ENCODE measurements at places on chromosomes 5 and 9.

DNA sequence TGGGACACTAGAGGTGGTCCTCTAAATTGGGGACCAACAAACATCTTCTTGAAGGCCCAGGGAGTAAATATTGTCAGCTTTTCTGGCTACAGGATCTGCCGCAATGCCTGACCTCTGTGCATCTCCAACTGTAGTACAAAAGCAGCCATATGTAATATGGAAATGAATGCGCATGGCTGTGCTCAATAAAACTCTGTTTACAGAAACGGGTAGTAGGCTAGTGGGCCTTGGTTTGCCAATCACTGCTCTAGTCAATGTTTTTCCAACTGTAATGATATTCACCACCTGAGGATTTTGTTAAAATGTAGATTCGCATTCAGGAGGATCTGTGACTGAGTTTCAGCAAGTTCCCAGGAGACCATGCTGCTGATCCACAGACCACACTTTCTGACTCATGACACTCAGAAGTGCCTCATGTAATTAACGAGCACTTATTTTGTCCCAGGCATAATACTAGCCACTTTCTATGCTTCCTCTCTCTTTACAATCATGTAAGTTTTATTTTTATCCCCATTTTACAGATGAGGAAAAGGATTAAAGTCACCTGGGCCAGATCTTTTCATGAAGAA, 96.9 kb downstream of the MED27 start:
- DNase-seq, result no peak

DNA sequence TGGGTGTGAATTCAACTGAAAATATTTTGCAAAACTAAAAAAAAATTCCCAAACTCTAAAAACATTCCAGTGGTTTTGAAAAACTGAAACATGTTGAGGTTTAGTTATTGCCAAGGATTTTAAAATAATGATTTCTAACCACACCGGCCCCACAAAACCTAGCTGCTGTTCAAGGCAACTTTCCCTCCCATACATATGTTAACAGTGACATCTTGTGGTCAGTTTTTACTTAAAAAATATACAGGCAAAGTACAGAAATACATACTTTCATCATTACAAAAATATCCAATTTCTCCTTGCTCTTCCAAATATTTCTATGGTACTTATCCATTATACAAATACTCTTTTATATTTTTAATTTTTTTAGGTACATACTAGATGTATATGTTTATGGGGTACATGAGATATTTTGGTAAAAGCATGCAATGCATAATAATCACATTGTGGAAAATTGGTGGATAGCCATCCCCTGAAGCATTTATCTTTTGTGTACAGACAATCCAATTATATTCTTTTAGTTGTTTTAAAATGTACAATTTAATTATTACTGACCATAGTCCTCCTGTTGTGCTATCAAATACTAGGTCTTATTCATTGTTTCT, 34.4 kb upstream of the MRPS30 start:
- DNase-seq, result no peak

- DNase-seq, result no peak
These were observed 229.2 kb upstream of the MPDZ start for GRCh38 chr9:13508681-13509080.

DNA sequence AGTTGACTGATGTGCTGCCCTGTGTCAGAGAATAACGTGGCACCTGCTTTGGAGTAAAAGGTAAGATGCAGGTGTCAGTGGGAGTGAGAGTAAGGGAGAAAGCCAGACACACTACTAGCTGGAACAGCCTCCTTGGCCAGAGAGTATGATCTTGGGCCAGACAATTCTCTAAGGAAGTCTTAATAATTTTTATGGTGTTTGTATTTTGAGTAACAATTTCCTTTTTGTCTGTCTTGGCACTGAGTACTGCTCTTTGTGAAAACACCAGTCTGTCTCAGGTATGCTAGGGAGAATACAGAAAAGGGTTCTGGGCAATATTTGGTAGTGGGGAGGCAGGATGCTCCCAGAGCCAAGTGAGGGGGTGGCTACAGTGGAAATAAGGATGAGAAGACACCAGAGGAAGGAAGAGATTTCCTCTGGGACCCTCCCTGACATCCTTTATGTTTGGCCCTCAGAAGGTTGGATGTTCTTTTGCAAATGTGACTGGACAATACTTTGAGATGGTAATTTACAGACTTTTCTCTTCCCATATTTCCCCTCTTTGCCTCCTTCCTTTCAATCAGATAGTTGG, 20.6 kb upstream of the PRDM6 start:
- DNase-seq, result no peak

DNA sequence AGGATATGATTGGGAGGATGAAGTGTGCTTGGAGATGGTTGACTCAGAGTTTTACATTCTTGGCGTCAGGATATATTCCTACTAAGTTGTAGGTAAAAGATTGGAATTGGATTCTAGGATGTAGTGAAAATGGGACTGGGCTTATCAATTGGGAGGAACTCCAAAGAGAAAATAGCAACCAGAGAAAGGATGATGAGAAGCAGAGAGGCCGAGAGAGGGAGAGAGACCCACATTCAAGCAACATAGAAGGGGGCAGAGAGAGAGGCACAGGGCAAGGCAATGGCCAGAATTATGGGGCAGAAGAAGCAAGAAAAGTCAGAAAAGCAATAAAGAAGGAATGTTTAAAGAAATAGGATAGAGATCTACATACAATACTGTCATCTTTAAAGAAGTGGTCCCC, 217.9 kb upstream of the ACTBL2 start:
- no peak for DNase-seq

DNA sequence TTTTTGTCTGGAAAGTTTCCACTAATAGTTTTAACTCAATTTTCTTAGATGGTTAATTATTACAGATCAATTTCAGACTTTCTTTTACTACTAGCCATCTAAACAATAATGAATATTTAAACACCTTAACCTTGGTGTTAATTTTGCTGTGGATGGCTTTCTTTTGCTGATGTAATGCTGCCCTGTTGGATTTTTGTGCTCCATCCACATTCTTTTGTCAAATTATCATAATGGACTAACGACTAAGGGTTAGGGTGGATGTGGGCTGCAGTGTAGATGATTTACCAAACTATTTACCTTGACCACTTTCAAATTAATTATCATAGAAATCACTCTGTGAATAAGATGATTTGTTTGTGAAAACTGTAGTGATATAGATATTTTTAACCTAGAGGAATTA, 15.6 kb upstream of the TMEM38B start:
- DNase-seq, result no peak

DNA sequence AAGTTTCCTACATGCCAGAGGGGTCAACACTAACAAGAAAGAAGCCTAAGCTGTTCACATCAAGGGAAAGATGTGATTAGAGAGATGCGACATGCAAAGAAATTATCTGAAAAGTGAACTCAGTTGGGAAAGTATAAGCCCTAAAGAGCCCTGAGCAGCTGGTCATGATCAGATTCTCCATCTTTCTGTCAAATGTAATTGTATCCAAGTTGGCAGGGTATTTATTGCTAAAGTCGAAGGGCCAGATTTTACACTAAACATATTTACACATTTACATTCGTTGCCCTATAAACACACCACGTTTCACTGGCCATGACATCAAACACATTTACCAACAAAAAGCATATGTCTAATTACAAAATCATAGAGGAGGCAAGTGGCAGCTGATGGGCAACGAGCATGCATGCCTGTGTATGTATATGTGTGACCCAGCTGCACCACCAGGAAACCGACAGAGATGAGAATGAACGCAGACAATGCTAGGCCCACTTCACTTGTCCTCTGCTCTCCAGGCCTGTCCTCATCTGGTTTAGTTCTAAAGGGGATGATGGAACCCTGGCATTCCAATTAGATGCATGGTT, 6.3 kb downstream of the FOXD1 start:
- no peak for DNase-seq

DNA sequence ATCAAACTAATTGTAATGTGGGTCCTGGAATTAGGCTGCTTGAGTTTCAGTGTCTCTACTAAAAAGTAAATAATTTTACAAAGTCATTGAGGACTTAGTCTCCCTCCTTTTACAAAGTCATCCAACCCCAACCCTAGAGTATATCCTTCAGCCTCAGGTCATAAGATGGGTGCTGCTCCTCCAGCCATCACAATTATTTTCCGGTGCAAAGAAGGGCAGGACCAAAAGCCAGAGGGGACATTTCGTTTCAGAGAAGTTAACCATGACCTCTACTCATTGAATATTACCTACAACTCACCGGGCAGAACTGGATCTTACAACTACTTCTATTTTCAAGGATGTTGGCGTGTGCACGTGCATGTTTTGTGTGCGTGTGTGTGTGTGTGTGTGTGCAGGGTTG, 60.5 kb upstream of the TNFSF8 start:
- no peak for DNase-seq

- peak; percentile 96 for DNase-seq
These were observed at the start of gene FPGS for GRCh38 chr9:127802576-127803443. TSS of gene FPGS (plus strand) at chr9:127802882. CDS start at chr9:127802925, 43 bp downstream.

DNA sequence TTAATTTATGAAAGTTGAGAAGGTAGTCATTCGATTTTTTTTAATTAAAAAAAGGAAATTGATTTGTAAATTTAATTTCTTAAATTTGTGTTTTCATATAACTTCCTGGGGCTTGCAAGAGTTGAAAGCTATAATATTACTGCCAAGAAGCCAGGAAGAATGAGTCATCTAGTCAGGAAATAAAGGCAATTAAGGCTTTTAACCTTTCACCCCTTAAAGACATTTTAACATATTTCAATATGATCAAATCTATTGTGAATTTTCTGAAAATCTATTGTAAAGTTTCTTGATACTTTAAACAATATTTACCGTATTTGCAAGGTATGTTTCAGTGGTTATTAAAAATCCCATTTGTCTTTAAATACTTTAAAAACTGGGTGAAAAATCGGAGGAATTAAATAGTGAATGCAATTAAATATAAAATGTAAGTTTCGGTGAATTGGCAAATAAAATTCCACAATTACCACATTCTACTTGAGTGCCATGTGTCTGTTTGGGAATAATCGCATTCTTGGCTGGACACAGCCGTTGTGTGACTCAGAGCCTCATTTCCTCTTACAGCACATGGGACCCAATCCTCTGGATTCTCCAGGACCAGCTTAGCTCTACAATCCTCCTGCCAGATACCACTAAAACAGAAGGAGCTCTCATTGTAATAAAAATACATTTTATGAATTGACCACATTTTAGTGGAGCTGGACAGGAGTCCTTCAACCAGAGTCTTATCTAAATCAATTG, 310.7 kb downstream of the HCN1 start:
- no peak for DNase-seq

GRCh38 chr9:33202552-33203201, 35.5 kb upstream of the B4GALT1 start:
- peak; percentile 39 for DNase-seq

DNA sequence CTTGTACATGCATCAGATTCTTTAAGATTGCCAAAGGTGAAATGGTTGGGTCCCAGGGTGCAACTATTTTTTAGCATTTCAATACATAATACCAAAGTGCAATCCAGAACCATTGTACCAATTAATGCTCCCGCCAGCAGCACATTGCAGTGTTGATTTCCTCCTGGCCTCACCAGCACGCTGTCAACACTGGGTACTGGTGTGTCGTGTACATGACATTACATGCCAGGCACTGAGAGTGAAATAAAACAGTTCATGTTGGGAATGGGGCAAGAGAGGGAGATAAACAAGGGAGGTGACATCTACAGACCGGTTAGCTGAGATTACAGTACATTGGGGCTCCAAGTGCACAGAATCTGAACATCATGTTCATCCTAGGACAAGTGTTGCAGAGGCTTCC, 37.8 kb downstream of the HMGCS1 start:
- no peak for DNase-seq

DNA sequence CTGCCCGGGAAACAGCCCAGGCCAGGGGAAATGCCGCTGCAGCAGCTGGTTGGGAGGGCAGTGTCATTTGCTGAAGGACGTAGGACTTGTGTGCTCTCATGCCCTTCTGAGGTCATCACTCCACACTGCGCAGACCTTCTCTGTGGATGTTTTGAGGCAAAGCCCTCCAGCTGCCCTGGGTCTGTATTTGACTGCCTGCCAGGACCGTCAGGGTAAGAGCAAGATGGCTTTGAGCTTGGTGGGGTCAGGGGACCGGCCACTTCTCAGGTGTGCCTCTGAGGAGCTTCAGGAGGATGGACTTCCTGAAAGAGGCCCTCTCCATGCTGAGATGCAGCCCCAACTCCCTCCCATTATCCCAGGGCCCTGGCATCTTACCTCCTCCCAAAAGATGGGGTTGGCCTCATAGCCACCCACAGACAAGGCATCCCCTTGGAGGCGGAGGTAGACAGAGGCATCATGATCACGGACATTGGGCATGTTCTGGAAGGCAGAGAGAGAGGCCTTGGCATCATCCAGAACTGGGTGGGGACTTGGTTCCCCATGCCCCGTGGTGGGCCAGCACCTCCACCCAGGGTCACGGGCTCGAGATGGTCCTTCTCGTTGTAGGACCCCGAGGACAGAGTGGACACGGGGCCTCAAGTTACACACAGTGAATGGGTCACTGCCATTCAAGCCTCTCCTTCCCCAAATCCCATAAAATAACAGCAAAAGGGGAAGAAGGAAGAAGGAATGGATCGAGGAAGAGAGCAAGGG, 19.4 kb downstream of the SARDH start:
- DNase-seq, result no peak

DNA sequence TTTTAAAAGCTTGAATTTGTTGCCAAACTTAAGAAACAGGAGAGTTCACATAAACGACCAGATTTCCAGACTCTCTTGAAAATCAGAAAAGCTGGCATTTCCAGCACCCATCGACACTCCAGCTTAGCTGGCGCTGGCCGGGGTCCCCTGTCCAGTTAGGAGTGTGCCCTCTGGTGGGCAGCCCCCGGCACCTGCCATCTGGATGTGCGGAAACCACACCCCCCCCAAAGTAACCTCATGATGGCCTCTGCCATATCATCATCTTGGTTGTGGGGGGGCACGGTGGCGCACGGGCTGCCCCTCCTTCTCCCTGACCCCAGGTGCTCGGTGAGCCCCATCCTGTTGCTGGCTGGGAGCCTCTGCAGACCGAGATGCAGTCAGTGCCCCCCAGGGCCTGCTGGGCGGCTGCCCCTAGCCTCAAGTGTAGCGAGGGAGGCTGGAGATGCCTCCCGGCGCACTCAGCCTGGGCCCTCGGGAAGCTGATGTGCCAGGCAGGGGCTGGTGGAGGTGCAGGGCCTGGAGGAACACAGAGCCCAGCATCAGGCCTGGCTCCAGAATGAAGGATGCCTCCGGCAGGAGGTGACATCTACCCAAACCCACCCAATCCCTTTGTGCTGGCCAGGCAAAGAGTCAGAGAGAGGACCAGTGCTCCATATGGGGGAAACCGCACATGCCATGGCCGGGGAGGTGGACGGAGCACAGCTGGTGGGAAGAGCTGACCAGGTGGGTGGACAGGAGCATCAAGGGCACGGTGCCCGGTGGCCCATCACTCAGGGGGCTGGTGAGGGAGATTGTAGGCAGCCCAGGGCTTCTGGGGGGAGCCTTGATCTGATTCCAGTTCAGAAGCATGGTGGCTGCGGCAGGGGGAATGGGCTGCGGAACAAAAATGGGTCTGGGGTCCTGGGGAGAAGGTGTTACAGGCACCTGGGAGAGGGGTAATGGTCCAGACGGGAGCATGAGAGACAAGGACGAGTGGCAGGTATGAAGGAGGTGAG, 70.6 kb downstream of the ADAMTS2 start:
- no peak for DNase-seq

GRCh38 chr5:160627921-160628618, 206.4 kb downstream of the PTTG1 start:
- no peak for DNase-seq

GRCh38 chr9:132008184-132008803, 71.4 kb downstream of the MED27 start:
- DNase-seq, result no peak

All from GM12892 (cell line).